WTC11 (cell line): ENCODE measurements at places on chromosomes 2 and 18.
A peak's percentile ranks its signal among the peaks of the same experiment; 100 is the strongest.

DNA sequence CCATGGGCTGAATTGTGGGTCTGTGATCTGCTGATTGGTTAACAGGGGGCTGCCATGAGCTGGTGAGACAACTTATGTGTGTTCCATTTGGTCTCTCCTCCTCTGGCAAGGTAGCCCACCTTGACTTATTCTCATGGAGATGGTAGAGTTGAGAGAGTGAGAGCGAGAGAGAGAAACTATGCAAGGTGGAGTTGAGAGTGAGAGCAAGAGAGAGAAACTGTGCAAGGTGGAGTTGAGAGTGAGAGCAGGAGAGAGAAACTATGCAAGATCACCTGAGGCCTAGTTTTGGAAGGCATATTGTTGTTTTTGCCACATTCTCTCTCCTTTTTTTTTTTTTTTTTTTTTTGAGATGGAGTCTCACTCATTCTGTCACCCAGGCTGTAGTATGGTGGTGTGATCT lies 155.7 kb downstream of the UBR3 start:
- no peak for DNase-seq

GRCh38 chr2:232525791-232526371 lies at the start of gene CHRND:
Gene CHRND, plus strand, starts transcription at chr2:232526160. Its CDS starts 56 bp downstream, at chr2:232526216.
- no peak for DNase-seq

DNA sequence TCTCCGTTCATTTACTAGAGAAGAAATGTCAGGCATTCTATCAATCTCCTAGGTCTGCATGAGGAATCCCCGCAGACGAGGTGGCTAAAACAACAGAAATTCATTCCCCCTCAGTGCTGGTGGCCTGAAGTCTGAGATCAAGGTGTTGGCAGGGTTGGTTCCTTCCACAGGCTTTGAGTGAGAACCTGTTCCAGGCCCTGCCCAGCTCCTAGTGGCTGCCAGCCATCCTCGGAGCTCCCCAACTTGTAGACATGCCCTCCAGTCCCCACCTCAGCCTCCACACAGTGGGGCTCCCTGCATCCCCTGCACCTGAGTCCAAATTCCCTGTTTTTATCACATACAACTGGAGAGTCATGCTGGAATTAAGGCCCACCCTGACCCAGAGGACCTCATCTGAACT lies 145.3 kb upstream of the ALKAL2 start:
- no peak for DNase-seq

GRCh38 chr2:49379406-49379805 lies 225.1 kb upstream of the FSHR start:
- no peak for DNase-seq

DNA sequence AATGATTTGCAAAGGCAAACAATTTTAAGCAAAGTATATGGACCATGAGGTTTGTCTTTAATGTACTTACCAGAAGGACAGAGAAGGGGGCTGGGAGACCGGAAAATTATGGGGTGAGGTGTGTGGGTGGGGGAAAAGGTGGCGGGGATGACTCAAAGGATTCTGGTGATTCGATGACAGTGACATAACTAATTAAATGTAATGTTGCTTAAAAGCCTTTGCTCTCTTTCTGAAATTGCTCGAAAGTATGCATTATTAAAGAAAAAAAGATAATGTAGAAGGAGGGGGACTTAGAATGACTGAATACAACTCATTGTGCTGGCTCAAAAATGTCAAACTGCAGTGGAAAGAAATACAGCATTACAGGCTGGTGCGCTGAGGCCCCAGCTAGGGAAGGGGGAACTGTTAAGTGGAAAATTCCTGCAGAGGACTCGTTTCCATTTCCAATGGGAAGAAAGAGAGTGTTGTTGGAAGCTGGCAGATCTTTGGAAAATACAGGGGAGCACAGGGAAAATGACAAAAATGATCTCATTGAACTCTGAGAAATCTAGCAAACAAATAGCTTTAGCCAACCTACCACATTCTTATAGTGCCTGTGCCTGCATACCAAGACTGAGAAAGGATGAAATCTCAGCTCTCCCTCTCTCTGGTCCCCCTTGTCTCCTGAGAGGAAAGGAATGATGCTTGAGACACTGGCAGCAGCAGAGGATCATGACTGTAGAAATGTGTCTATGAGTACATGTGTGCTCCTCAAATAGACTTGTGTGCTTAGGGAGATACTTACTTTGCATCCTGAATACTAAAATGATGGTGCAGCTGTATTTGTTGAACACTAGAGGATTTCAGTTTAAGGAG lies 632.4 kb downstream of the NYAP2 start:
- no peak for DNase-seq

DNA sequence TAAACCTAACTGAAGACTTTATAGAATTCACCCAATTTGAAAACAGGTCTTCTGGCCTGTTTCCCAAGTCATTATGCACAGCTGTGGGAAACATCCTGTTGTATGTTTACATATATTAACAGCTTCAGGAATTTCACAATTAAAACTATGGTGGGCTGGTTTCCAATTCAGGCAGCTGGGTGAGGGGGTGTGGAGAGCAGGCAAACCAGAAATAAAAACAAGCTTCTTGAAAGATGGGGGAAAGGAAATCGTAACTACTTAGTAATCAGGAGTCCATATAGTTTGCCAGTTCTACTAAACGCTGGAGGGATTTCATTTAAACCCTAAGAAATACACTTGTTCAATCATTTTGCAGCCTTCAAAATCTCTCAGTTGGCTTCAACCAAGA lies 22.8 kb downstream of the ATP8B1 start:
- no peak for DNase-seq

DNA sequence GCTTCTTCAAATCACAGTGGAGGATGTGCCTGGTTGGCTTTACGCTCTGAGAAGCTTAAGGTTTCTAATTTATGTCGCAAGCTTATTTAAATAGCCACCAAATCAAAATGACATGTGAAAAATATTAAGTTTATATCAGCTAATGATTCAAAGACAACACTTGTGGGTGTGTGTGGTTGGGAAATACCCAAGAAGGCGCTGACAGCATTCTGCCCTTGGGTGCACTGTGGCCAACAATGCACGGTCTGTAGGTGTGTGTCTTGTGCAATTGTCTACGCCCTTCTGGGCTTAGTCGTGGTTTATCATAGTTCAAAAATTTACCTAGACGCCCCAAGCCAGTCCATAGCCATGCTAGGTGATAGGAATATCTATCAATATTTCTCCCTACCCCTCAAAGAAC lies 60.9 kb downstream of the KCTD1 start:
- no peak for DNase-seq

GRCh38 chr2:32222966-32223365 lies 41.7 kb downstream of the NLRC4 start:
- no peak for DNase-seq

DNA sequence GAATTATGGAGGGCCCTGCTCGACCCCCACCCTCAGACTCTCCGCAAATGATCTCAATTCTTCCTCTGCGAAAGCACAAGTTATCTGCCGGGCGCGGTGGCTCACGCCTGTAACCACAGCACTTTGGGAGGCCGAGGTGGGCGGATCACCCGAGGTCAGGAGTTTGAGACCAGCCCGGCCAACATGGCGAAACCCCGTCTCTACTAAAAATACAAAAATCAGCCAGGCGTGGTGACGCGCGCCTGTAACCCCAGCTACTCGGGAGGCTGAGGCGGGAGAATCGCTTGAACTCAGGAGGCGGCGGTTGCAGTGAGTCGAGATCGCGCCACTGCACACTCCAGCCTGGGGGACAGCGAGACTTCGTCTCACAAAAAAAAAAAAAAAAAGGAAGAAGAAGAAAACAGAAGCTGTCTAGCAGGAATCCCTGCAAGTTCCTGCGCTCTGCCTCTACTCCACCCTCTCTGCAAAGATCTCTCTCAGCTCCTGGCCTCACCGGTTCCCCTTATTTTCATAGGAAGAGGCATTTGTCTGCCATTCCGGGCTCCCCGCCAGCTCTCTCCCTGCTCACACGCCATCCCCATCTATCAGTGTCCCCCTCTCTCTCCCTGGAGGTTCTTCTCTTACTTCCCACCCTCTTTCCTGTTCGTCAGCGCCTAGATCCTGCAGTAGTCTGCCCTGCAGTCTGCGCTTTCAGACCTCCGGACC lies 13.5 kb upstream of the COLEC12 start:
- no peak for DNase-seq

- DNase-seq, result no peak
Measured at GRCh38 chr2:149246186-149246585, 84.2 kb upstream of the LYPD6 start.

- DNase-seq, result no peak
Measured at GRCh38 chr2:317501-318424, 29.9 kb upstream of the ALKAL2 start.

DNA sequence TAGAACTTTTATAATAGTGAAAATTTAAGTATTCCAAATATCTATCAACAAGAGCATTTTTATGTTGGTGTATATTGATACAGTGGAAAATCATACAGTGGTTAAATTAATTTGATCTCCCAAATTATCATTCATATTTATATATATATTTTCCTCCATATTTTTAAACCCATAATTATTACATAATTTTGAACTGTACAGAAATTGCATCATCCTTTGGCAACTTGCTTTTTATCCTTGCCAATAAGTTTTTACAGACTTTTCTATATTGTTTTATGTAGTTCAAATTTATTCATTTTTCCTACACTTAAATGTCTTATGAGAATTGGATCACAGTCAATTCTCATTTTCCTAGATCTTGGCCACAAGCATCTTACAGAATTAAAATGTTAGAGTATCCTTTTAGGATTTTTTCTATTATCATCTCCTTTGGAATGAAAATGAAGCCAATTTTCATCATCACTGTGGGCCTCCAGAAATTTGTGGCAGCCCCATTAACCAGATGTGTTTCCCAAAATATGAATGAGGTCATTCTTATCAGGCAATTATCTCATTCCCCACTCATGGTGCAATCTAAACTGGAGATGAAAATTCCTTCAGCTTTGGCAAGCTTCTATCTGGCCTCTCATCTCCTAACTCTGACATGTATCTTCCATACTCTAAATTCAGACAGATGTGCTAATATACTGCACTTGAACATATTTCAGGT lies 94.2 kb upstream of the DLGAP1 start:
- DNase-seq, result no peak

DNA sequence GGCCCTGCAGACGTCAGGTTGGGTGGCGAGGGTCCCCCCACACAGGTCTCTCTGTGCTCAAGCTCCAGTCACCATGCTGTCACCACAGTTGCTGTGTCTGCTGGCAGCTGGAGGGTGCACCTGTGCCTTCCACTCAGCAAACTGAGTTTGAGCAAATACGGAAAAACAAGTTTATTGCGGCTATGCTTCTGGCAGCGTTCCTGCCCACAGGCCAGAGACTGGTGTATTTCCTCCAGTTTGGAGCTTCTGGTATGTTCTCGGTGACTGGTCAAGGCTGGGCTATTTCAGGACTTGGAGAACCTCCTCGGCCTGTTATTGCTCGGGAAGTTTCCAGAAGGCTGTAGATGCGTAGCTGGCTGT lies 132.6 kb downstream of the SEPTIN10 start:
- no peak for DNase-seq

- DNase-seq, result peak; percentile 95
Measured at GRCh38 chr2:47344890-47345589, 57.9 kb upstream of the MSH2 start.

DNA sequence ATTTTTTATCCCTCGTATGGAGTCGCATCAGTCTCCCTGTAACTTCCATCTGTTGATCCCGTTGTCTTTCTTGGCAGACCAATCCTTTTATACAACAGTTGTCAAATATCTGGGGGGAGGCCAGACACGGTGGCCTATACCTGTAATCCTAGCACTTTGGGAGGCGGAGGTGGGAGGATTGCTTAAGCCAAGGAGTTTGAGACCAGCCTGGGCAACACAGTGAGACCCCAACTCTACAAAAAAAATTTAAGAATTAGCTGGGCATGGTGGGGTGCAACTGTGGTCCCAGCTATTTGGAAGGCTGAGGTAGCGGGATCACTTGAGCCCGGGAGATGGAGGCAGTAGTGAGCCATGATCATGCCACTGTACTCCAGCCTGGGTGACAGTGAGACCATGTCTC lies 2.0 kb downstream of the XRCC5 start:
- no peak for DNase-seq

DNA sequence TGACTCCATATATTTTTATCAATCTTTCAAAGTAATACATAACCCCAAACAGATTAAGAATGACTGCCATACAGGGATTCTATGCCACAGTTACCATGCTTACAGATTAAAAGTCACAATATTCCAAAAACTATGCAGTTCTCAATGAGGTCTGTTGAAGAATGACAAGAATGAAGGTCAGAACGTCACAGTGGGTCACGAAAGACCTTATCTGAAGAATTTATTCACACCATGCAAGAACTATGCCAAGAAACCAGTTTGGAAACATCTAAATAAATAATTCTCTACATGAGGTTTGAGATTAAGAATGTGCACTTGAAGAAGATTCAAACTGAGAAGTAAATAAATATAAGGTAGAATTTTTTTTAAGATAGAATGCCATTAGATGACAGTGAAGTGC lies 253.3 kb downstream of the EXOC6B start:
- no peak for DNase-seq
